ENCODE measurements at places on chromosomes 5 and 9. TPM values are rescaled to one million over a fixed set of nuclear protein-coding genes. Genes with fewer than 3 reads are reported as not detected.

The FBP1 gene
- total RNA-seq: 357 TPM

The SLC45A2 gene
- total RNA-seq: not detected

- DNase-seq: no peak
These were observed 77.9 kb upstream of the MVB12B start for GRCh38 chr9:126248680-126249079.

The CATSPER3 gene
- 0.87 TPM for total RNA-seq

GRCh38 chr9:89558196-89558899 is 46.5 kb upstream of the GADD45G start:
- DNase-seq: no peak

DNA sequence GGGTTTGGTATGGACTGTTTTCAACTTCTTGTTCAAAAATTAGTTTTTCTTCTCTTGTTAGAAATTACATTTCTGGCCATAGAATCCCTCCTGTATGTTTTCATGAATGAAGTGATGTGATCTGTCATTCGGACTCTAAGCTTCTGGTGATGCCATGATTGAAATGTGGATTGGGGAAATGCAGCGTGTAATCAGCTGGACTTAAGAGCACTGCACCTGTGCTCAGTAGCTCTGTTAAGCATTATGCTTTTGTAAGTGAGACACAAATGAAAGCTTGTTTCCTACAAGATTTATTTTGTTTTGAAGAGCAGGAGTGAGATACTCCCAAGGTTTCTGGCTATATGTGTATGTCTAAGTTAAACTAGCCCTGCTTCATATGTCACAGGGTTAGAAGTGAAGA is 24.0 kb upstream of the FAM120AOS start:
- no peak for DNase-seq

- DNase-seq: no peak
These were observed 28.7 kb downstream of the ANXA1 start for GRCh38 chr9:73180403-73180802.

The TLX3 gene
- total RNA-seq: not detected

GRCh38 chr5:5316334-5316733 is 106.1 kb upstream of the ICE1 start:
- DNase-seq: no peak

DNA sequence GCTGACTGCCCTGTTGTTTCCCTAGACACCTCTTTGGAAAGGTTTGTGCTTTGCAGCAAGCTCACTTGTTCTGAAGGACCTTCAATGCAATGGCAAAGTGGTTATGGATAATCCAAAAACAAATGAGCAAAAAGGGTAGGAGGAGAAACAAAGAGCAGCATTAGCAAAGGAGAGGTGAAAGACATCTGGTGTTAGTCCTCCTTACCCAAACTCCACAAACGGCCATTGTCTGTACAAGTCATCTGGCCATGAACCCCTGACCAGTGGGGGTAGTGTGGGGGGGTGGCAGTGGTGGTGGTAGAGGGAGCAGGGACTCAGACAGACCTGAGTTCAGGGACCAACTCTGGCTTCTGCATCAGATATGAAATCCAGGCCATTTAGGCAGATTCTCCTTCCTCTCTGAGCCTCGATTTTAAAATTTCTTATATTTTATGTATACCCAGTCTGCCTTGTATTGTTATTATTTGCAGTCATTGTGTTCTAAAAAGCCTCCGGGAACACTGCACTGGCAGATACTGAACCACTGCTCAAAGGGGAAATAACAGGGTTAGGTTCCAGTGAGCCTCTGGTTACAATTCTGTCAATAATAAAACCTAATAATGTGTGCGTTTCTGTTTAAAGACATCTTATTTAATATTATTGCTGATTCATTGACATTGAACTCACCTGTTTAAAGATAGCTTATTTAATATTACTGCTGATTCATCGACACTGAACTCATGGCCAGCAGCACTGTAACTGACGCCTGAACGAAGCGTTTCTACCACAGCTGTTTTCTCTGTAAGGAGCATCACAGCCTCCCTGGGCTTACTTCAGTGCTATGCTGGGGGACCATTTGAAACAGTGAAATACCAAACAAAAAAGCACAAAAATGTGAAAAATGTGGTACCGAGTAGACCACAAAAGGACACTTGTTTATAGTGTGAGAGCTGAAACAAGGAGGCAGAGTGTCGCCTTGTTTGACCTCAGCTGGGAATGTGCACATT is 156.0 kb downstream of the SEC61B start:
- DNase-seq: no peak

- no peak for DNase-seq
These were observed 31.8 kb upstream of the LMX1B start for GRCh38 chr9:126581893-126582292.

GRCh38 chr9:899440-900184 is 58.1 kb downstream of the DMRT1 start:
- no peak for DNase-seq

The MVB12B gene
- total RNA-seq: 47.5 TPM

The OGN gene
- total RNA-seq: 10.6 TPM

The GPRIN1 gene
- 1.4 TPM for total RNA-seq

GRCh38 chr5:147321569-147321968 is 86.7 kb downstream of the STK32A start:
- no peak for DNase-seq

The PDLIM4 gene
- total RNA-seq: 7.4 TPM

- DNase-seq: no peak
These were observed 145.4 kb downstream of the PLPPR1 start for GRCh38 chr9:101173907-101174306.

GRCh38 chr9:21993007-21993406 is 1.2 kb downstream of the CDKN2A start:
- DNase-seq: no peak

GRCh38 chr5:1686016-1686802 is 113.4 kb downstream of the MRPL36 start:
- no peak for DNase-seq

DNA sequence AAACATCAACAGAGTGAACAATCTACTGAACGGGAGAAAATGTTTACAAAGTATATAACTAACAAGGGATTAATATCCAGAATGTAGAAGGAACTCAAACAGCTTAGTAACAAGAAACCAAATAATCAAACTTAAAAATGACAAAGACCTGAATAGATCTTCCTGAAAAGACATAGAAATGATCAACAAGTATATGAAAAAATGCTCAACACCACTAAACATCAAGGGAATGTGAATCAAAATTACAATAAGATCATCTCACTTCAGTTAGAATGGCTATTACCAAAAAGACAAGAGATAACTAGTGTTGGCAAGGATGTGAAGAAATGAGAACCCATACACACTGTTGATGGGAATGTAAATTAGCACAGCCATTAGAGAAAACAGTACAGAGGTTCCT is 218.8 kb downstream of the MCTP1 start:
- DNase-seq: no peak

GRCh38 chr9:110828264-110828663 is 159.7 kb downstream of the MUSK start:
- DNase-seq: no peak

GRCh38 chr9:90331826-90332575 is 310.6 kb downstream of the DIRAS2 start:
- DNase-seq: no peak

DNA sequence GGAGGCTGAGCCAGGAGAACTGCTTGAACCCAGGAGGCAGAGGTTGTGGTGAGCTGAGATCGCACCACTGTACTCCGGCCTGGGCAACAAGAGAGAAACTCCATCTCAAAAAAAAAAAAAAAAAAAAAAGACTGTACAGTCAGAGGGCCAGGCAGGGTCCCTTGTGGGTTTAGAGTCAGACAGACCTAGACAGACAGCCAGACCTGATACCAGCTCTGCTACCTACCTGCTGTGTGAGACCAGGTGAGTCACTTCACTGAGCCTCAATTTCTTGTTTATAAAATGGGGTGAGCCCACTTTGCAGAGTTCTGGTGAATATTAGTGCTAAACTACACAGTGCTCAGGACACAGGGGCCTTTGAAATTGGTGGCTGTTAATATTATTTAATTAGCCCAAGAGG is 19.7 kb downstream of the TRIM14 start:
- no peak for DNase-seq

Measured in upper lobe of right lung (tissue), 1 donor.